ENCODE measurements at places on chromosomes 16 and 17. TPM values are rescaled to one million over a fixed set of nuclear protein-coding genes. Genes with fewer than 3 reads are reported as not detected.

DNA sequence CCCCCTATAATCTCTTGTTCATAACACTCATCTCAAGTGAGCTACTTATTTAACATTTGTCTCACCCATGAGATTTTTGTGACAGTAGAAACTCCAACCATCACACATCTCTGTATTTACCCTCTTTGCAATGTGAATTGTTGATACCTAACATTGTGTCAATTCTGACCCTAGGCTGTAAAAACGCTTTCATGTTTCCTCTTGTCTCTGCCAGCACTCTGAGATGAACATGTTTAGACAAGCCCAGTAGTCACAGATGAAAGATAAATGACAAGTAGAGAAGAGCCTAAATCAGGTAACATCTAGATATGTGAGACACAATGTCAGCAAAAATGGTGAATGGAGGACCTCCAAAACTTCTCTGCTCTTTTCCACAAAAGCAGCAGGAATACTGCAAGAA, 1254.5 kb upstream of the GOT2 start:
- no peak for DNase-seq
- no peak overlapping the region for H3K27ac ChIP-seq
- no peaks in the 10 kb centered on the region for H3K36me3 ChIP-seq
- no peaks in the 10 kb centered on the region for H3K4me1 ChIP-seq
- H3K4me3 ChIP-seq: no peak overlapping the region

DNA sequence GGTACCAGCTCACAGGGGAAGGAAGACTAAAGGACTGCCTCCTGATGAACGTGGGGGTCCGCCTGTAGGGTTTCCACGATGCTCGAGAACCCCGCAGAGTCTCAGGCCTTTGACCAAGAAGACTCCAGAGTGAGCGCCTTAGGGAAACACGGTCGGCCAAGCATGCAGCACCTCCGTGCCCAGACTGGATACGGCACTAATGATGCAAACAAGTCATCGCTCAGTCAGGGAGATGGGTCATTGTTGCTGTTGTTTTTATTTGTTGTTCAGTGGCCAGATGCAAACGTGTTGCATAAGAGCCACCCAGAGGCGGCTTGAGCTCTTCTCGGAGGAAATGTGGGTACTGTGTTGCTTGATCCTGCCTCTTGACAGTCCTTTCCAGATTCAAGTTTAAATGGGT, 19.3 kb upstream of the RBFOX3 start:
- H3K4me1 ChIP-seq: no peaks in the 10 kb centered on the region
- no peak overlapping the region for H3K4me3 ChIP-seq
- H3K36me3 ChIP-seq: no peaks in the 10 kb centered on the region
- H3K27ac ChIP-seq: no peak overlapping the region
- DNase-seq: no peak

DLX4 gene
- total RNA-seq: not detected

DNA sequence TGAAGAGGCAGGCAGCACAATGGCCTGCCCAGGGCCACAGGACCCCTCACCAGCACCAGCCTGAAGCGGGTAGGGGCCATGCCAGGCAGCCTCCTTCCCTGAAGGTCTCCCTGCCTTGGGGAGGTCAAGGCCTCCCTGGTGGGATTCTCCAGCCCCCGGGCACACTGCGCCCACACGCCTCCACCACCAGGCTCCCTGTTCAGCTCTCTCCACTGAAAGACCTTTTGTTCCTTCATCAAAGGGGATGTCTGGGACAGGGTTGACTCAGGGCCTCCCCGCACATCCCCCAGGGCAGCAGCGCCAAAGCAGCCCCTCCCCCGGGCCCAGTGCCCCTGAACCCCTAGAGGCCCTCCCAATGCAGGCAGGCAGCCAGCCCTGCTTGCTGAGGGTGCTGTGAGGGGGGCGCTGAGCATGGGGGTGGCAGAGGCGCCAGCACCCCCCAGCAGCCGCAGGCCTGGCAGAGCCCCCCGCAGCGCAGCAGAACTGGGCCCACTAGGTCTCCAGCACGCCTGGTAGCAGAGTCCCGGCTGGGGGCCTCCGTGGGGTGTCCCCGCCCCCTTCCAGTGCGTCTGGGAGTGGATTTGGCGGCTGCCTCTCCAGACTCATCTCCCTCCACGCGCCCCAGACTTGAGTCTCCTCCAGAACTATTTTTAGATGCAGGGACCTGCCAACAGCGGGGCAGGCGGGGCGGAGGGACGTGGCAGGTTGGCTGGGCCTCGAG, 13.1 kb downstream of the BCAR1 start:
- peak overlapping the region; percentile 18 for H3K4me3 ChIP-seq
- peak; percentile 93 for DNase-seq
- H3K36me3 ChIP-seq: peaks cover 17% of the 10 kb centered on the region
- no peaks in the 10 kb centered on the region for H3K27me3 ChIP-seq
- peaks cover 55% of the 10 kb centered on the region for H3K4me1 ChIP-seq
- H3K27ac ChIP-seq: peak overlapping the region; percentile 82

- no peaks in the 10 kb centered on the region for H3K4me1 ChIP-seq
- no peaks in the 10 kb centered on the region for H3K36me3 ChIP-seq
- H3K4me3 ChIP-seq: no peak overlapping the region
- H3K27ac ChIP-seq: no peak overlapping the region
These were observed 81.1 kb downstream of the MAF start for GRCh38 chr16:79519448-79519847.

GRCh38 chr16:54424043-54424451, 137.5 kb upstream of the IRX3 start:
- no peak for DNase-seq
- H3K4me1 ChIP-seq: peaks cover 5% of the 10 kb centered on the region
- no peaks in the 10 kb centered on the region for H3K27me3 ChIP-seq
- no peak overlapping the region for H3K27ac ChIP-seq

DNA sequence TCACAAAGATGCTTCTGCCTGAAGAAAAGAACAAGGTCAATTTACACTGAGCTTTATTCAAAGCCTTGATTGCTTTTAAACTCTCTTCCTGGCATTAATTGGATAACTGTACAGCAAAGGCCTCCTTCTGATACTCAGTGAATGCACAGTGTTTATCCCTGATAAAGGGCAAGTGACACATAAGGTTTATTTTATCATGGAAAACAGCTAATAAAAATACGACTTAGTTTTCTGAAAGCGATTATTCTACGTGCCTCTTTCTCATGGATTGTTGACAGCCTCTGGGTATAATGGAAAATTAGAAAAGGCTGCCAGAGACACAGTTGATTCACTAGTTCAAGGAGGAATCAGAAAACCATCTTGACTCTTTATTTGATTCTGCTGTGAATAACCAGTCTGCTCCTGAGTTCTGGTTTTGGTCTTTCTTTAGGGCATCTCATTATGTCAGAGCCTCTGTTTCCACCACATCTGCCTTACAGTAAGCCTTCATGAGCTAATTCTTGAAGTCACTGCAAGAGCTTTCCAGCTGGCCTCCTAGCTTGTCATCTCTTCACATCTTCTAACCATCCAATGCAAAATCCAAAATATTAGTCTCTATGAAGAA, 212.9 kb downstream of the CNTNAP4 start:
- H3K4me1 ChIP-seq: no peaks in the 10 kb centered on the region
- H3K36me3 ChIP-seq: no peaks in the 10 kb centered on the region
- H3K27ac ChIP-seq: no peak overlapping the region
- no peak overlapping the region for H3K4me3 ChIP-seq

DNA sequence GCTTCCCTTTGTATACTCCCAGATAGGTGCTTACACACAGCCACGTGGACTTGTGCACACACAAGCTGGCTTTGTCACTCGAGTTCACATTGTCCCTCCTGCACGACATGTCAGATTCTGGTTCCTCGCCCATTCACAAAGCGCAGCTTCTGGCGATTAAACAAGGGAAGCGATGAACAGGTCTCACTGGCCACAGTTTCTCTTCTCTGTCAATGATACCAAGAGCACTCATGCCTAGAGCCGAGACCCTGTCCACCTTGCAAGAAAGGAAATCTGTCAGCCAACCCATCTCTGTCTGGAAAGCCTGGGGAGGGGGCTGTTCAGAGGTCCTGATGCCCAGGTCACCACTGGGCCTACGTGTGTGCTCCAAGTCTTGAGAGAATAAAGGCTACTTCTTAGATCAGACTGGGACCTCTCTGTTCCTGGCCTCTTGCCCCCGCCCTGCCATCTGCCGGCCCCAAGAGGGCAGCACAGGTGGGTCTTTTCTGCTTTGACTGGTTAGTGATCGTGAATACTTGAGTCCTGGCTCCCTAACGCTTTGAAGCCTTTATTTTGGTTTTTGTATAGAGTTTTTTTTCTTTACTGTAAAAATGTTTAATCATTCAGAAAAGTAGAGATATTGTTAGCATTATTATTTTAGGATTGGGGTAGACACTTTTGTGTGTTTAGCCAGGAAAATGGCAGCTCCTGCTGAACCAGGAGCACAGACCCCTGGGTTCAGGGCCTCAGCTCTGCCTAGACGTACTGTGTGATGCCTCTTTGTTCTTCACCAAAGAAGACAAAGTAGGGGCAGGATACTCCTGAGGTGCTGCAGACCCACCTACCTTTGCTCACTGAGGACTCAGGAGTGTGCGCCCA, 104.7 kb downstream of the MRM1 start:
- no peak overlapping the region for H3K4me3 ChIP-seq
- DNase-seq: no peak
- H3K27ac ChIP-seq: no peak overlapping the region
- H3K27me3 ChIP-seq: peaks cover 54% of the 10 kb centered on the region
- H3K36me3 ChIP-seq: no peaks in the 10 kb centered on the region

DNA sequence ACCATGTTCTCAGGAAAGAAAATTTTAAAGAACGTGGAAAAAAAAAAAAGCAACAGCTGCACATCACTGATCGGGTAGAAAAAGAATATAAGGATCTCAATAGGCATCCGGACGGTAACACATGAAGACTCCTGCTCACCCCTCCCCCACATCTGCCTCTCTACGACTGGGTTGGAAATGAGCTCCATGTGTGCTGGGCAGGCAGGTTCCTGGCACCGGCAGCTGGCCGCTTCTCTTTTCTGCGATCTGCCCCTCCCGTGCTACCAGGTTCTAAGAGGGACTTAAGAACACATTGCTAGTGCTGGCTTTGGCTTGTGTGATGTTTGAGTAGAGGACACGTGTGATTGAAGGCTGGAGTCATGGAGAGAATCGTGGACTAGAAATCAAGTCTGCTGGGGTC, 115.5 kb downstream of the AATF start:
- H3K27me3 ChIP-seq: peaks cover 52% of the 10 kb centered on the region
- peaks cover 9% of the 10 kb centered on the region for H3K4me1 ChIP-seq
- no peaks in the 10 kb centered on the region for H3K36me3 ChIP-seq
- no peak overlapping the region for H3K4me3 ChIP-seq

DNA sequence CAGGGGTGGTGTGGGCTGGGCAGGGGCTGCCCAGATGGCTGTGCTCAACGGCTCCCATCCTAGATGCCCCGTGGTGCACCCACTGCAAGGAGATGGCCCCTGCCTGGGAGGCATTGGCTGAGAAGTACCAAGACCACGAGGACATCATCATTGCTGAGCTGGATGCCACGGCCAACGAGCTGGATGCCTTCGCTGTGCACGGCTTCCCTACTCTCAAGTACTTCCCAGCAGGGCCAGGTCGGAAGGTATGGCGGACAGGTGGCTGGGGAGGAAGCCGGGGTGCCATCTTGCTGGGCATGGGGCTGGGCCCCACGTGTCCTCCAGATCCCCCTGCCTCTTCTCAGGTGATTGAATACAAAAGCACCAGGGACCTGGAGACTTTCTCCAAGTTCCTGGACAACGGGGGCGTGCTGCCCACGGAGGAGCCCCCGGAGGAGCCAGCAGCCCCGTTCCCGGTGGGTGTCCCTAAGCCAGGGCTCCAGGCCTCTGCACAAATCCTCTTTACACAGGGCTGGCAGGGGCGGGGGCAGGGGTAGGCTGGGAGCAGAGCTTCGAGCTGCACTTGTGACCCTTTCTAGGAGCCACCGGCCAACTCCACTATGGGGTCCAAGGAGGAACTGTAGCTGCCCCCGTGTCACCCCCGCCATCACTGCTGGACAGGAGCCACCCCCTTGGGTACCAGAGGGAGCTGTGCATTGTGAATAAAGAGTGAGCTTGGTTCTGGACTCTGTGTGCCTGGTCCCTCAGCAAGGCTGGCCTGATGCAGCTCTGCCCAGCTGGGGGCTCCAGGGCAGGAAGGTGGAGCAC, 3.7 kb downstream of the PDIA2 start:
- H3K4me3 ChIP-seq: no peak overlapping the region
- peaks cover 4% of the 10 kb centered on the region for H3K4me1 ChIP-seq
- H3K27ac ChIP-seq: no peak overlapping the region
- peaks cover 4% of the 10 kb centered on the region for H3K27me3 ChIP-seq
- no peak for DNase-seq

DNA sequence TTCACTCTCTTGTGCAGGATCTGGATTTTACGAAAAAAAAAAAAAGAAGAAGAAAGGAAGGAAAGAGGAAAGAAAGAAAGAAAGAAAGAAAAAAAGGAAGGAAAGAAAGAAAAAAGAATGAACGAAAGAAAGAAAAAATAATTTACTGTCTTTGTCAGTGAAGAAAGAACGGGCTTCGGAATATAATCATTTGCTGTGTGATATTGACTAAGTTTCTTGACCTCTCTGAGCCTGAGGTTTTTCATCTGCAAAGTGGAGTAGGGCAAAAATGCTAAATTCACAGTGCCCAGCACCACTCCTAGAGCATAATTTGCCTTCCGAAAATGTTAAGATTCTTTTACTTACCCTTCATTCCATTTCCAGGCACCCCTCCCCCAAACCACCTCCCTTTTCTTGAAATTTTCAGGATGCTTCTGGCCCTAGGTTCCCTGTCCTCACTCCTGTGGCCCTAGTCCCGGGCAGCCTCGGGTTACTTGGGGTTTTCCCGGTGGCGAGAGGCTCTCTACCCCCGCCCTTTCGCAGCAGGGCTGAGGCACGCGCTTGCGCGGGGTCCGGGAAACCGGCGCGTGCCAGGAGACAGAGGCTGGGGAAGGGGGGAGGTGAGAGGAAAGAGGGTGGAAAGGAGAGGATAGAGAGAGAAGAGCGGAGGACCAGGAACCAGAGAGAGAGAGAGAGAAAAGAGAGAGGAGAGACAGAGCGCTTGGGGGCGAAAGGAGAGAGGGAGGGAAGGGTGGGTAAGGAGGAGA, at the start of gene CNTNAP1:
CNTNAP1 (plus strand) TSS at position 556 of the 746 bp plus-strand sequence. CDS start 299 bp downstream, outside the sequence.
- peak within 1 kb of the TSS; percentile 99 for H3K27ac ChIP-seq
- no peak for DNase-seq
- peaks cover 77% of the 10 kb centered on the region for H3K4me1 ChIP-seq
- peak within 1 kb of the TSS; percentile 54 for H3K4me3 ChIP-seq

- H3K4me1 ChIP-seq: no peaks in the 10 kb centered on the region
- H3K27ac ChIP-seq: no peak overlapping the region
- no peaks in the 10 kb centered on the region for H3K27me3 ChIP-seq
These were observed 221.8 kb downstream of the CDH11 start for GRCh38 chr16:64900019-64900418.
